ENCODE measurements at places on chromosomes 5 and 9.

DNA sequence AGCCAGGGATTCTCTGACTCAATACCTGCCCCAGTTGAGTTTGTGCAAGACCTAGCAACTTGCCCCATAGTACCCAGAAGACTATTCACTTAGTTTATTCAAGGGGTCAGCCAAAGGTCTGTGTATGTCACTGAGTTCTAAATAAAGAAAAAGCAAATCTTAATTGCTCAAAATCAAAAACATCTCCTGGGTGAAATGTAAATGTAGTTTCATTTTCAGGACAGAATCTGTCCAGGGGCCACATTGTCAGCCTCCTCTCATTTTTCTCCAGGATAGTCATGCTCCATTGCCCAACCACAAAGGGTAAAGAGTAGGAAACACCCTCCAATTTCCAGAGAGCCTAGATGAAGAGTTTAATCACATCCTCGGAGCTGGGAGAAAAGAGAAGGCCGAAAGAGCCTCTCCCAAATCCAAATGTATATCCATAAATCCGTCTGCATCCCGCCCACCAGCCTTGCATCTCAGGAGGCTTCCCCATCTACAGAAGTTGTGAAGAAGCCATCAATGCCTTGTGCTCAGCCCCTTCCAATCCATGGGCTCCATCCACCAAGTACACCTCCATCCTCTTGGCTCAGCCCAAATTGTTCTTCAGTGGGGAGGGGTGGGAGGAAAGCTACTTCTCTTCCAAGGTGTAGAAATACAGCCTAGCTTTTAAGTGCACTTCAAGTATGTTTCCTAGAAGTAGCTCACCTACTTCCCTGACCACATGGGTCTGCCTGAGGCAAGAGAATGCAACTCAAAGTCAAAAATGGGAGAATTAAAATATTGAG lies 26.9 kb downstream of the ADAM19 start:
- DNase-seq: no peak

- no peak for DNase-seq
These were observed 163.6 kb downstream of the SPATA31D1 start for GRCh38 chr9:82152181-82152580.

- no peak for DNase-seq
These were observed 16.5 kb downstream of the MRPL36 start for GRCh38 chr5:1783216-1783554.

DNA sequence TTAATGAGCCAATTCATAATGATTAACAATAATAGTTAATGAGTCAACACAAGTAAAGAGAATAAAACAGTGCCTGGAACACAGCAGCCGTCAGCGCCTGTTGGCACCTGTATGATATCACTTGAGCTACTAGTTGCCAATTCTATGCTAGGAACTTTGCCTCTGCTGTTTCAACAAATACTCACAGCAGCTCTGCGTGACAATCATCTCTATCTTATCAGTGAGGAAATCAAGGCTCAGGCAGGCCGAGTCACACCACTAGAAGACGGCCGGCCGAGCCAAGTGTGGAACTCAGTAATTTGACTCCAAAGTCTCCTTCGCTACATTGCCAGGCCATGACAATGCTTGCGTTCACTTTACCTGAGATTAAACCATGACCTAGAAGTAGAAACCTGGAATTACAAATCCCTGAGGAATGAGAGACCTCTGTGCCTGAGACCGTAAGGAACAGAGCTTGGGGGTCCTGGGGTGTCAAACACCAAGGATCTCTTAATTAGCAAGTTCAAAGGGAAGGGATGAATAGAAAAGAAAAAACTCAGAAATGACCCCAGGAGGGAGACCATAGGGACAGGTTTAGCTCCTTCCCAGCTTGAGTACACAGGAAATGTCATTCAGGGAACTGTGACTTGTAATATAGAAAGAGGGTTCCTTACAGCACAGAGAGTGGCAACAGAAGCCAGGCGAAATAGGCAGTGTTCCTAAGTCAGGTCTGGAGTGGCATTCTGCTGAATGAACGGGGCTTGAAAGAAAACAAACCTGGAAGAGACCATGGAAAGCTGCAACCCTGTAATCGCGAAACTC lies 109.1 kb downstream of the SUSD1 start:
- DNase-seq: no peak

- no peak for DNase-seq
These were observed 163.8 kb downstream of the GABRB2 start for GRCh38 chr5:161382685-161383084.

DNA sequence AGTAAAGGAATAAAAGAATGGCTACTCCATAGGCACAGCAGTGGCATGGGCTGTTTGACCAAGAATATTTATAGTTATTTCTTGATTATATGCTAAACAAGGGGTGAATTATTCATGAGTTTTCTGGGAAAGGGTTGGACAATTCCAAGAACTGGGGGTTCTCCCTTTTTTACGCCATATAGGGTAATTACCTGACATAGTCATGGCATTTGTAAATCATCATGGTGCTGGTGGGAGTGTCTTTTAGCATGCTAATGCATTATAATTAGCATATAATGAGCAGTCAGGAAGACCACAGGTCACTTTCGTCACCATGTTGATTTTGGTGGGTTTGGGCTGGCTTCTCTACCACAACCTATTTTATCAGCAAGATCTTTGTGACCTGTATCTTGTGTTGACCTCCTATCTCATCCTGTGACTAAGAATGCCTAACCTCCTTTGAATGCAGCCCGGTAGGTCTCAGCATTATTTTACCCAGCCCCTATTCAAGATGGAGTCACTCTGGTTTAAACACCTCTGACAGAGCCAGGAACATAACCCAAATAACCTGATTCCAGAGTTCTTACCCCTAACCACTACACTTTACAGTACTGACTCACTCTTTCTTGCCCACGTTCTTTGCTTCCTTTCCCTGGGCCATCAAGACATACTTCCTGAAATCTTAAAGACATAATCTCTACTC lies 25.0 kb upstream of the MRPS30 start:
- DNase-seq: no peak
